Airway epithelial cell (primary cell): ENCODE measurements at places on chromosomes 3 and 15. TPM values are rescaled to one million over a fixed set of nuclear protein-coding genes. Genes with fewer than 3 reads are reported as not detected.

The FETUB gene
- 1.2 and 2.8 TPM in 2 replicates for total RNA-seq

The IL20RB gene
- total RNA-seq, result 46.2 and 56.7 TPM in 2 replicates

The ERICH6 gene
- 0.05 TPM in 1 of 2 replicates, not detected in the other for total RNA-seq

The CLEC3B gene
- total RNA-seq, result 0.79 TPM in 1 of 2 replicates, not detected in the other

The EFHB gene
- total RNA-seq, result 0.35 TPM in 1 of 2 replicates, not detected in the other

The KBTBD8 gene
- total RNA-seq, result 1.2 and 1.3 TPM in 2 replicates

The HACL1 gene
- total RNA-seq, result 12.2 and 14.3 TPM in 2 replicates

The KNG1 gene
- total RNA-seq, result not detected in 2 replicates

The ADGRG7 gene
- total RNA-seq, result not detected in 2 replicates

The KCNH8 gene
- not detected in 2 replicates for total RNA-seq

The NANOGP8 gene
- not detected in 2 replicates for total RNA-seq

The STRA6 gene
- 0.28 and 0.79 TPM in 2 replicates for total RNA-seq

The GPR171 gene
- total RNA-seq, result not detected in 2 replicates

The FGF7 gene
- total RNA-seq, result 0.14 TPM in 2 replicates

The CLDN1 gene
- 43.1 and 60.4 TPM in 2 replicates for total RNA-seq

The RTP1 gene
- total RNA-seq, result not detected in 2 replicates

The THAP10 gene
- total RNA-seq, result 1.7 and 3.7 TPM in 2 replicates

The SRGAP3 gene
- 16.1 and 18.8 TPM in 2 replicates for total RNA-seq

The MNS1 gene
- total RNA-seq, result 0.46 and 0.85 TPM in 2 replicates

The SLC27A2 gene
- 4.4 and 7.3 TPM in 2 replicates for total RNA-seq

The KLHL25 gene
- total RNA-seq, result 5.2 and 7.1 TPM in 2 replicates

The CHDH gene
- 0.70 and 0.85 TPM in 2 replicates for total RNA-seq

The FEZF2 gene
- total RNA-seq, result not detected in 2 replicates

The GREM1 gene
- 0.23 and 0.92 TPM in 2 replicates for total RNA-seq

The CXCR6 gene
- total RNA-seq, result not detected in 2 replicates

The PTX3 gene
- total RNA-seq, result 0.37 and 0.49 TPM in 2 replicates

The DAZL gene
- not detected in 2 replicates for total RNA-seq

The SOX2 gene
- 20.7 and 24.8 TPM in 2 replicates for total RNA-seq

The GOLGA8G gene
- not detected in 2 replicates for total RNA-seq

The ANKRD28 gene
- total RNA-seq, result 20.2 and 20.3 TPM in 2 replicates

The HRG gene
- total RNA-seq, result not detected in 2 replicates

The MUC20 gene
- 1.2 and 4.0 TPM in 2 replicates for total RNA-seq

The MRPL46 gene
- 20.9 and 26.9 TPM in 2 replicates for total RNA-seq

The SORD gene
- total RNA-seq, result 52.8 and 59.4 TPM in 2 replicates

The ZDHHC23 gene
- 0.49 and 2.3 TPM in 2 replicates for total RNA-seq

The MYZAP gene
- 3.5 and 5.1 TPM in 2 replicates for total RNA-seq

The SV2B gene
- not detected in 2 replicates for total RNA-seq

The PAQR5 gene
- 1.0 and 4.7 TPM in 2 replicates for total RNA-seq

The MOBP gene
- total RNA-seq, result not detected in 2 replicates

The TRIM71 gene
- not detected in 2 replicates for total RNA-seq

The ALAS1 gene
- 33.1 and 49.4 TPM in 2 replicates for total RNA-seq

The PPP1R14D gene
- not detected in 2 replicates for total RNA-seq

The RLBP1 gene
- total RNA-seq, result not detected in 2 replicates

The GOLGA8B gene
- total RNA-seq, result 4.9 and 12.5 TPM in 2 replicates

The TICRR gene
- 6.3 and 7.6 TPM in 2 replicates for total RNA-seq

The CMTM8 gene
- total RNA-seq, result 6.9 and 7.8 TPM in 2 replicates

The PEX5L gene
- 0.07 TPM in 1 of 2 replicates, not detected in the other for total RNA-seq

The FAM81A gene
- 0.19 and 0.78 TPM in 2 replicates for total RNA-seq

The RETNLB gene
- not detected in 2 replicates for total RNA-seq

The MINDY2 gene
- total RNA-seq, result 6.7 and 9.8 TPM in 2 replicates

The TEX9 gene
- 2.4 and 2.6 TPM in 2 replicates for total RNA-seq

The ANKRD34C gene
- total RNA-seq, result not detected in 2 replicates

The PLCB2 gene
- 0.28 and 1.4 TPM in 2 replicates for total RNA-seq

The COLQ gene
- total RNA-seq, result 0.21 TPM in 1 of 2 replicates, not detected in the other

The CD200 gene
- not detected in 2 replicates for total RNA-seq

The GJD2 gene
- total RNA-seq, result not detected in 2 replicates
